DMS 273 treated with DMSO at 0.1 percent for 48 hours (cell line): ENCODE measurements at places on chromosomes 1 and 21.

GRCh38 chr1:59178339-59179187, 118.3 kb upstream of the FGGY start:
- no peak for DNase-seq

DNA sequence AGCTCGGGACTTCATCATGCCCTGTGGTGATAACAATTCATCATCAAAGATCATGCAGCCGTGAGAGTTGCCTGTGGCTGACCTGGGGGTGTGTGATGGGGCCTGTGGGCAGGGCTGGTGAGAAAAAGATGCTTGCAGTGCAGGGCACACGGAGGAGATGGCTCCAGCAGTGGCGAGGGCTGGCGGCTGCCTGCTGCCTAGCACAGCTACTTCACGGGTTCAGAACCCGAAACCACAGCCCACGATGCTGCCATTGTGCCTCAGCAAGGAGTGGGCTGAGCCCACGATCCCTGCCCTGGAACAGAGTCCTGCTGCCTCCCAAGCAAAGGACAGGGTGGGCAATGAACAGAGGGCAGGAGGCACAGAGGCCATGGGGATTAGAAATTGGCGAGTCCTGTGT, 631 bp upstream of the KRTAP10-9 start:
- DNase-seq, result no peak

DNA sequence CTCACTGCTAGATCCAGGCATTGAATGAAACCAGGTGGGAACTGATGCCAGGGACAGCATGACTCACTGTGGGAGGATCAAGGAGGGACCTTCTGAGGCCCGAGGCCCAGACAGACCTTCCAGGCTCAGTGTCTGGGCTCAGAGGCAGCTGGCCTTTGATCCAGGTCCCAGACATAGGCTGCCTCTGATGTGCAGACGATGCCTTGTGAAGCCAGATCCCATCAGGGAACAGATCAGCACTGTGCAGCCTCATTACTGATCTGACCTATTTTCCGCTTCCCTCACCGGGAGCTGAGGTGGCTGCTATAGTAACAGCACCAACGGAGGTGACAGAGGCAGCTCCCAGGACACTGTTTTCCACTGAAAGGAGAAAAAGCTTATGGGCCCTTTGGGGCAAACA, 399.5 kb downstream of the MATN1 start:
- no peak for DNase-seq

- no peak for DNase-seq
These were observed 15.1 kb downstream of the NEK7 start for GRCh38 chr1:198171667-198172540.

- DNase-seq, result no peak
These were observed 706 bp downstream of the RNF19B start for GRCh38 chr1:32963746-32964460.

GRCh38 chr1:60101516-60101915, 27.9 kb upstream of the C1orf87 start:
- no peak for DNase-seq

DNA sequence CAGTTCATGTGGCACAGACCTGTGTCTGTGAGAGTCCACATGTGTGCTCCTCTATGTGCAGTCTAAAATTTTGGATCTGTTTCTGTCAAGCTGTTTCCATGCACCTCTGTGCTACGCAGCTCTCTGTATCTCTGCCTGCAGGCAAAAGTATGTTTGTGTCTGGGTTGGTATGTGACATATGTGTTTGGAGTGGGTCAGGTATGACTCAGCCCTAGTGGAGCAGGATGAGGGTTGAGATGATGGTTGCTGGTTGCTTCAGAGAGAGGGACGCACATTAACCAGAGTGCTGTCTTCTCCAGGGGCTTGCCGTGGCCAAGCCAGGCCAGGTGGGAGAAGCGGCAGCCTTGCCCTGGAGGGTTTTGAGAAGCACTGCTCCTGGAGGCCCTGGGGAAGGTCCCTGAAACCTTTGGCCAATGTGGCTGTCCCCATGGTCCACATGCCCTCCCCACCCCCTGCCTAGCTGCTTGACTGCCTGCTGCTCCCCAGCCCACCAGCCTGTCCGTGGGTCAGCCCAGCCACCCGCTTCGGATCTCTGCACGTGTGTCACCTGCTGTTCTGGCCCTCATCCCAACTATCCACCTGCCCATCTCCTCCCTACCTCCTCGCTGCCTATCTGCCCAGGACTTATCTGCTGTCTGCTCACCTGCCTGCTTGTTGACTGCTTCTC, 4.1 kb upstream of the EVA1B start:
- no peak for DNase-seq
